ENCODE measurements at places on chromosomes 7 and 10.

DNA sequence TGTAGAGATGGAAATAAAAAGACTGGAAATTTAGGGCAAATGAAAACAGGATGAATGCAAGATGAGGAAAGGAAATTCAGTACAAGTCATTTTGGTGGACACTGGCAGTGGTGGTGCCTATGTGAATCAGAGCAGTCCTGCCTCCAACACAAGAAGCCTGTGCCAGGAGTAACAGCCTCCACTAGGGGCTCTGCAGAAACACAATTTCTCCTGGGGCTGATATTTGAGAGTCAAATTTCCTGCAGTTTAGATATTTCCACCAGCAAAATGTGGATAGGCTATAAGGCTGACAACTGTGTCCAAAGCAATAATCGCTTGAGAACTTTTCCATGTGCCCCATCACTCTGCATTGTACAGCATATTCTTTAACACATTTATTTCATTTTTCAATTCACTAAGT is 4.7 kb upstream of the PLXDC2 start:
- DNase-seq: no peak

DNA sequence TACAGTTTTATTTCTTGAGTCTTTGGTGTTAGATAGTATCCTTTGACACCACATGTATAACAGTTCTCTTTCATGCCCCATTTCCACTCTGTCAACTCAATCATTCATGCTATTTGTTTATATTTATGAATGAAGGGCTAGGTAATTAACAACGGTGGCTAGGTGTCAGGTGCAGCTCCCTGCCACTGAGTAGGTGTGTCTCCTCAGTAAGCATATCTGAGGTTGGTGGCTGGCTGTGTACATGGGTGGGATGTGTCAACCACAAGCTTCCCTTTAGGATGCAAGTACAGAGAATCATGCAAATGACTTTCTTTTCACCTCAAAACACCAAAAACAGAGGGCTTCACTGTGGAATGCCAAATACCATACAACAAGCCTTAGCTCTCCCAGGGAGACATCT is 83.4 kb downstream of the ZNF365 start:
- DNase-seq: no peak

DNA sequence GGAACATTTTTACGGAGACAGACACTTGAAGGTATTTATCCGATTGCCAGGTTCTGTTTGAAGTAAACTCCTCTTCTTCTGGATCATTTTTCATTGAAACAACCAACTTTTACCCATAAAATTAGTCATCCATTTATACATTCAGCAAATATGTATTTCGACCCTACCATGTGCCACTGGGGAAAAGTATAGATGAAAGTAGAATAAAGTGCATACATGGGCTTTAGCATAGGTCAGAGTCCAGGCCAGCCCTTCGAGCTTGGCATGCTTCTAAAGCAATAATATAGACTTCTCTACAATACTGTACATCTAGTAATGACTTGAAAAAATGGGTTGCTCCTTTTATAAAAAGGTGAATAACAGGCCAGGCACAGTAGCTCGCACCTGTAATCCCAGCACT is 10.1 kb downstream of the SLC25A16 start:
- DNase-seq: no peak

- no peak for DNase-seq
Observed at GRCh38 chr7:131574741-131575140, 18.3 kb upstream of the PODXL start.

DNA sequence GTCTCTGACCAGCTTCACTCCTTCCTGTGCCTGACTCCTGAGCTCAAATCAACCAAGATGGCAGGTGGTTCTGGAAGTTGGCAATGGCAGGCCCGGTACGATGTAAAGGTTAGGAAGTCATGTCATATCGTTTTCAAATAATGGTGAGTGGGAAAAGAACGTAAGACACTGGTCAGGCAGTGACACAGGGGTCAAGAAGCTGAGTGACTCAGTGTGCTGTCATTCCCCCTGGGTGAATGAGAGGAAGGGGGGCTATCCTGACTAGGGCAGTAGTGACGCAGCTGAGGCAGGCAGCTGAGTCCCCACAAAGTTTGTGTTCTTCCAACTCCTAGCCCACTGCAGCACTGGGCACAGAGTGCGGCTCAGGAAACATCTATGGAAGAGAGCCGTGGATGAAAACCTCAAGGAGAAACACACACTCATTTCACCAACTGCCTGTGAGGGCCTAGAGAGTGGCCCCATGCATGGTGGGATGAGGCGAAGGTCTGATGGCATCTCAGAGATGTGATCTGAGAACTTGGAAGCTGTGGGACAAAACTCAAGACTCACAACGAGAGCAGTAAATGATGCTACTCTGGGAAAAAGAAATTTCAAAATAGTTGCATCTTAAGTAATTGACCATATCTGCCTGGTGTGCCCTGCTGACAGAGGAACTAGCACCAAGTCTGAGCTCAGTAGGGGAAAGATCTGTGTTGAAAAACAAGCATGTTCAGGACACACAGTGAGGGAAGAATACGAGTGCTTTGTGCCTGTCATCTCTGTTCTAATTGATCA is 23.2 kb downstream of the CREB3L2 start:
- DNase-seq: no peak

- DNase-seq: no peak
Observed at GRCh38 chr7:17832242-17832641, 108.1 kb downstream of the SNX13 start.

GRCh38 chr10:118544401-118544948 is 51.0 kb downstream of the PRLHR start:
- DNase-seq: no peak

GRCh38 chr7:78563191-78563590 is 764.6 kb downstream of the PHTF2 start:
- no peak for DNase-seq

GRCh38 chr10:4003348-4003973 is 218.5 kb upstream of the KLF6 start:
- no peak for DNase-seq

- no peak for DNase-seq
Observed at GRCh38 chr10:54833029-54833428, 32.0 kb upstream of the PCDH15 start.

DNA sequence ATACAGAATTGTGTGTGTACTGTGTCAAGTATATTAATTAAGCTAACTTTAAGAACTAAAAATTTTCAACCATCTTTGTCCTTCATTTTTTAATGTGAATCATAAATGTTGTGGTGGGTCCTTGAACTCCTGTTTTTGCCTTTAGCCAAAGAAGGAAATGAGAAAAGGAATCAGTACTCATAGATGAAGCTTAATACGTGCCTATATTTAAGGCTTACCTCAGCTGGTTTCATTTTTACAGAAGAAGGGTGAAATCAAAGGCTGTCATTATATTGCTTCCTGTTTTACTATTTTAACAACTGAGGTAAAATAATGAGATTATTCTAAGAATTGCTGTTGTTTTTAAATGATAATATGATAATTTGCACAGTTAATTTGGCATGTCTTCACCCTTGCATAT is 6.3 kb upstream of the SNX13 start:
- DNase-seq: no peak

- no peak for DNase-seq
Observed at GRCh38 chr7:85001495-85002345, 185.1 kb downstream of the SEMA3D start.

DNA sequence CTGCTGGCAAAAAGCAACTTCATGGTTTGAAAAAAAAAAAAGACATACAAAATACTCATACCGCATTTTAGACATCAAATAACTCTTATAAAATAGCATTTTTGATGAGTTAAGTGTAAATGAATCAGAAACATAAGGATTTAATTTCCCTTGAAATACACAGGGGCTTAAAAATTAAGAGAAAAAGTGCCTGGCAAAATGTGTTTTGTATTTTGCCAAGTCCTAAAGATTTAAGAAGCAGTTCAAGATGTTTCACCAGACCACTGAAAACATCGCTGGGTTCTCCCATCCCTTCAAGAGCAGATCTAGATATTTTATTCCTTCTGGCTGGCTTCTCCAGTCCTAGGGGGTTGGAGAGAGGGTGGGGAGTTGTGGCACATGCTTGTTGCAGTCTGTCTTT is 396.4 kb downstream of the INHBA start:
- no peak for DNase-seq

- DNase-seq: no peak
Observed at GRCh38 chr10:123553810-123554430, 112.2 kb upstream of the GPR26 start.

DNA sequence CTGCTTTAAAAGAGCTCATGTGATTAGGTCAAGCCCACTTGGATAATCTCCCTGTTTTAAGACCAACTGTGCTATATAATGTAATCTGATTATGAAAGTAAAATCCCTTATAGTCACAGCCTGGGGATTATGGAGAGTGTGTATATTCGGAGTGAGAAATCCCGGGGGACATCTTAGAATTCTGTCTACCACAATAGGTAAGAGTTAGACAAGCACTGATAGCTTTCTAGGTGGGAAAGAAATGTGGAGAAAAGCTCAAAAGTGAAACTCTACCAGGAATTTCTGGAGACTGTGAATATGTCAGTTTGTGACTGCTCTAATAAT is 2.9 kb upstream of the VCL start:
- no peak for DNase-seq

GRCh38 chr10:81917666-81918065 is 42.7 kb downstream of the NRG3 start:
- no peak for DNase-seq

DNA sequence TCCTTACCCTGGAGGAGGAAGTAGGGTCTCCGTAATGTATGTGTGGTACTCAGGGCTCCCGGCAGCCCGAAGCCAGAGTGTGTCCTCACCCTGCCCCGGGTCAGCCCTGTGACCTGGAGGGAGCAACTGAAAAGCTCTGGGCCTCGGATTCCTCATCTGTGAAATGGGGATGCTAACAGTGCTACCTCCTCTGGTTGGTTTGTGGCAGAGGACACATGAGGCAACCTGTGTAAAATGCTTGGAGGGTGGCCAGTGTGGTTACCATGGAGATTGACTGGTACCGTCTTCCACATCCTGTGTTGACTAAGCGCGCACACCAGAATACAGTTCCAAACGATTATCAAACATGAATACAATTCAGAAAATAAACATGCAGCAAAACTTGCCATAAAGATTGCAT is 163.8 kb upstream of the KLF6 start:
- no peak for DNase-seq

DNA sequence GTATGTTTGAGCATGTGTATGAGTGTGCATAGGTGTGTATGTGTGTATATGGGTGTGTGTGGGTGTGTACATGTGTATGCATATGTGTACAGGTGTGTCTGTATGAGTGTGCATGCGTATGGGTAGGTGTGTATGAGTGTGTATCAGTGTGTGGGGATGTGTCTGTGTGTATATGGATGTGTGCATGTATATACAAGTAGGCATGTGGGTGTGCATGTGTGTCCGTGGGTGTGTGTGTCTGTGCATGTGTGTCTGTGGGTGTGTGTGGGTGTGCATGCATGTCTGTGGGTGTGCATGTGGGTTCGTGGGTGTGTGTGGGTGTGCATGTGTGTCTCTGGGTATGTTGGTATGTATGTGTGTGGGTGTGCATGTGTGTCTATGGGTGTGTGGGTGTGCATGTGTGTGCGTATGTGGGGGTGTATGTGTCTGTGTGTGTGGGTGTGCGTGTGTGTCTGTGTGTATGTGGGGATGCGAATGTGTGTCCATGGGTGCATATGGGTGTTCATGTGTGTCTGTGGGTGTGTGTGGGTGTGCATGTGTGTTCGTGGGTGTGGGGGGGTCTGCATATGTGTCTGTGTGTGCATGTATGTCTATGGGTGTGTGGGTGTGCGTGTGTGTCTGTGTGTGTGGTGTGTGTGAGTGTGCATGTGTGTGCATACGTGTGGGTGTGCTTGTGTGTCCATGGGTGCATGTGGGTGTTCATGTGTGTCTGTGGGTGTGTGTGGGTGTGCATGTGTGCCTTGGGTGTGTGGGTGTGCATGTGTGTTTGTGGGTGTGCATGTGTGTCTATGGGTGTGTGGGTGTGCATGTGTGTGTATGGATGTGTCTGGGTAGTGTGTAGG is 20.6 kb downstream of the EMX2 start:
- no peak for DNase-seq

DNA sequence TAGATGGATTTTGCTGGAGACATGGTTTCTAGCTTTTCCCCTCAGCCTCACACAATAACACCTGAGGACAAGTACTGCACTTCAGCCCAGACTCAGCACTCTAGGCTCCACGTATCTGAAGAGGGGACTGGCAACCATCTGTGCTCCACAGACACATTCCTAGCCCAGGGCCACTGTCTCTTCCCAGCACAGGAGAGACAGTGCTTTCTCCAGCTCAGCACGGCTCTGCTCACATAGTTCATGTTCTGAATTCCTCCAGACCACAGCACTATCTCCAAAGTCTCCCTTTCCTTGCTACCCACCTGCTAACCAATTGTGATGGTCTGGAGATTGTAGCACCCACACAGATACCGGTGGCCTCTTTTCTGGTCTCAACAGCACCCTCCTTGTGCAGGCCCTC is 114.5 kb downstream of the HTR7 start:
- no peak for DNase-seq

DNA sequence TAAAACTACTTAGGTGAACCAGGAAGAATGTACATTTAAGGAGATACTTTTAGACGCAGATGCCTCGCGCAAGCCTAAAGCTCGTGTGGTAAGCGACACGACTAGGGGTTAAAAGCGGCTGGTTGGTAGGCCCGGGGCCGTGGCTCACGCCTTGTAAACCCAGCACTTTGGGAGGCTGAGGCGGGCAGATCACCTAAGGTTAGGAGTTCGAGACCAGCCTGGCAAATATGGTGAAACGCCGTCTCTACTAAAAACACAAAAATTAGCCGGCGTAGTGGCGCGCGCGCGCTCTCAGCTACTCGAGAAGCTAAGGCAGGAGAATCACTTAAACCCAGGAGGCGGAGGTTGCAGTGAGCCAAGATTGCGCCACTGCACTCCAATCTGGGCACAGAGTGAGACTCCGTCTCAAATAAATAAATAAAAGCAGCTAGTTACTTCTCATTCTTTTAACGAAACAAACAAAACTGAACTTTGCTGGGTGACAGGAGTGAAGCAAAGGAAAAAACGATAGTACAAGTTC is 879 bp downstream of the NUDT5 start:
- DNase-seq: no peak

GRCh38 chr10:43041422-43042342 is 35.2 kb upstream of the RET start:
- no peak for DNase-seq

- DNase-seq: no peak
Observed at GRCh38 chr7:63072806-63073205, 925.8 kb upstream of the ZNF722 start.

- DNase-seq: no peak
Observed at GRCh38 chr7:151137076-151137675, 30.3 kb downstream of the GBX1 start.

- peak; percentile 97 for DNase-seq
Observed at GRCh38 chr7:101251871-101252659, 7.2 kb upstream of the FIS1 start.

DNA sequence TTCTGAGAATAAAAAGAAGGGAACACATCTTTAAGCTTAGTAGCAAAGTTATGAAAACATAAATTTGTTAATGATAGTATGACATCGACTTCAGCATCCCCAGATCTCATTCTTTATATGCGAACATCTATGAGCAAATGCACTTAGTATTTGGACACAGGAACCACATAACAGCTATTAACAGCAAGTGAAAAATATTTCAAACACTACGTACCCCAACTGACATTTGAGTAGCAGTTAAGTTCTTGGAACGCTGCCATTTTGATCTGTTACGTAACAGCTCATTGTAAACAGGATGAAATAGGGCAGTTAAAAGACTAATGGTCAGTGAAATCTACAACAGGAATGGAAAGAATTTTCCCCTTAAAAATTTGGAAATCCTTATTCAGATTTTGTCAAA is 428.9 kb downstream of the TNS3 start:
- DNase-seq: no peak
